SK-N-MC (cell line): ENCODE measurements at places on chromosomes 3 and 15.

GRCh38 chr3:86828751-86829150, 162.2 kb downstream of the VGLL3 start:
- DNase-seq: no peak

DNA sequence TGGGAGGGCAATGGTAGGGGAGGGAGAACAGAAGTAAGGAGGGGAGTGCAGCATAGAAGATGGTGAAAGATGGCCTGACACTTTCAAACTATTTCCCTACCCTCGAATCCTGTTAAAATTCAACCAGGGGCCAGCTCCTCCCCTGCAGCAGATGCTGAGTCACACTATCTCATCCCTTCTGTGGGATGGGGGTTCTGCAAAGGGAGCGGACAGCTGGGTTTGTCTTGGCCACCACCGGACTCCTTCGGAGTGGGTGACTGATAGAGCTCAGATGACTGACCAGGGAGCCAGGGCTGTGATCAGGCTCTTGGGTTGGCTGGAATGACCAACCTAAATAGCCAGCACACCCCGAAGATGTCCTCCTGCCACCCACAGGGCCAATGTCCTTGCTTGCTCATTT, 33.6 kb upstream of the TMCC1 start:
- DNase-seq: no peak

DNA sequence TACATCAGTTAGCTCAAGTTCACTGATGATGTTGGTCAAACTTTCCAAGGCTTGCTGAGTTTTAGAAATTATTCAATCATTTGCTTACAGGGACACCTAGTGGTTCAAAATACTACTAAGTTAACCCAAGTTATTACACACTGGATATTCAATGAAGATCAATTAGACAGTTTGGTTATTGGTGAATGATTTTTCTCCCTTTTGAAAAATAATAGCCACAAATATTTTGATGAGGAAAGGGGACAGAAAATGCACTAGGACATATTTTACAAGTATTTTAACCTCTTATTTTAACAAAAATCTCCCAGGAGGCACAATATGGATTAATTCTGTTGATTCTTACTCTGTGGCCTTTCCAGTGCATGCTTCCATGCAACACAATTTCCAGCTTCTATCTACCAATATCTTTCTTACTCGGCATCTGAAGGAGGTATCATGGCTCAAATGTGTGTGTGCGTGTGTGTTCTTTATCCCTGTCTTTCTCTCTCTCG, 20.1 kb upstream of the GOLGA6L2 start:
- DNase-seq: peak; percentile 3

- no peak for DNase-seq
These were observed 4.8 kb downstream of the PAQR9 start for GRCh38 chr3:142958707-142959106.
